Vagina (tissue), 2 donors: ENCODE measurements at places on chromosomes 11 and 22.

GRCh38 chr11:86978247-86978646 is 23.1 kb upstream of the FZD4 start:
- DNase-seq: no peak

- no peak for DNase-seq
Observed at GRCh38 chr11:114211444-114212121, 84.6 kb upstream of the NNMT start.

GRCh38 chr11:11250470-11250869 is 102.6 kb downstream of the CSNK2A3 start:
- no peak for DNase-seq

GRCh38 chr11:118610225-118610772 is 2.9 kb downstream of the PHLDB1 start:
- no peak for DNase-seq

DNA sequence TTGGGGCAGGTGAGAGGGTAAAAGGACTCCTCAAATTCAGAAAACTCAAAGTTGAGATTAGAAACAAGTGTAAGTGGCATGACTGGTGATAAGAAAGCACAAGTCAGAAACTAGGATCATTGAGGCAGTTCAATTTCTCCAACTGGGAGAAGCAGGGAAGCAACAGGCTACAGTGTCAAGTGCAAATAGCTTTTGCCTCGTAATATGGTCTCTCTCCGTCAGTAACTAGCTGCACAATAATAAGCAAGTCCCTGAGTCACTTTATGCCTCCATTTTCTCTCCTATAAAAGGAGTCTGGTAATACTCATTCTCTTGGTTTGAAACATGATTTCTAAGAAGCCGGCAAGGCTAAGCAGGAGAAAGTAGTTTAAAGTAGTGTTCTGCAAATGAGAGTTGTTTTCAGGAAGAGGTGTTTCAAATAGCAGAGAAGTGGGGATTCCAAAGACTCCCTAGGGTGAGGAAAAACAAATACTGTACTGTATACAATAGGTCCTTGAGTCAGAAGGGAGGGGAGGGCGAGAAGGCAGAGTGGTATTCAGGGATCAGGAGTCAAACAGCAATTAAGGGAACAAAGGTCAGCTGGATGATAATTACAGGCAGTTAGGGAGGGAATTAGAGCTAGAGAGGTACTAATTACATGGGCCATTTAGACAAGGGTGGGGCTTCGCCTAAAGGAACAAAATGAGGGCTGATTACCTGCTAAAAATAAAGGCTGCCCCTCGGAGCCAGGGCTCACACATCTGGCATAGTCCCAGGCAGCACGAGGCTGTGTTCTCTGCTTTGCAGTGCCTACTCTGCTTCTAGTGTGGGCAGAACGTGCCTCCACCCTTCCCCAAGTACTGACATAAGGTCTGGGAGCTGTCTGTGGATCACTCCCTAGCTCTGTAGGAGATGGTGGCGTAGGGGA is 96.0 kb upstream of the BDNF start:
- no peak for DNase-seq

DNA sequence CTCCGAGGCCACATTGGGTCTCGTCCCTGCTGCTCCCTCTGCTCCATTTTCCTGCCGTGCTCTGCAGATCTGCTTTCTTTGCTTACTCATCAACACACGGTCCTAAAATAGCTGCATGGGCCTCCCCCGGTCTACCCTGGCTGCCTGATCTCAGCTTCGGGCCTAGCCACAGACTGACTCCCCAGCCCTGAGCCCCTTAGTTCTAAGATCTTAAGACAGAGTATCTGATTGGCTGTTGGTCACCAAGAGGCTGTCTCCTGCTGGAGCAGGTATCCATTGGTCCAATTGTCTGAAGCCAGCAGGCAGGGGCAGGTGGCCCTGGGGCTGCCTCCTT is 53.7 kb upstream of the NECTIN1 start:
- no peak for DNase-seq
